Epithelial cell of esophagus (primary cell): ENCODE measurements at places on chromosomes 6 and 20.

DNA sequence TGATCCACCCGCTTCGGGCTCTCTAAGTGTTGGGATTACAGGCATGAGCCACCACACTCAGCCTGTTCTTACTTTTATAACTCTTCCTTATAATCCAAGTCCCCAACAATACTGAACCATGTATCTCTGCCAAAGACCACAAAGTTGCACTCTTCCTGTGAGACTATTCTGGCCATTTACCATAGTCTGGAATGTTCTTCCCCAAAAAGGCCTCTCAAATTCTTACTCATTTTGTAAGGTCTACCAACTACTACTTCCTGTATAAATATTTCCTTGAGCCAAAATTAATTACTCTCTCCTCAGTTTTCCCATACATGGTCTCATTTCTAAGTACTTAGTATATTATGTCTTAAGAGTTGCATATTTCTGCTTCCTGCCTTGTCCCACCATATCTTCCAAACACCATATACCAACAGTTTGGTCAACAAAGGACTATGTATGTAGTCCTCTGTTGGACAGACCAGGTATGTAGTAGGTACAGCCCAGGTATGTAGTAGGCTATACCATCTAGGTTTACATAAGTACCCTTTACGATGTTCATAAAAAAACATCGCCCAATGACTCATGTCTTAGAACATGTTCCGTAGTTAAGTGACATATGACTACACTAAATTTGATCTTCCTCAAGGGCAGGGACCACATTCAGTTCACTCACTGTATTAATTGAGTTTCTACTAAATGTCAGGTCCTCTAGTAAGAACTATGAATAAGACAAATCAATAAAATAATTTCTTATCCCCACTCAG, 22.0 kb downstream of the RANBP9 start:
- no peak for DNase-seq

GRCh38 chr20:41347523-41348429, 7.2 kb downstream of the LPIN3 start:
- DNase-seq: no peak

DNA sequence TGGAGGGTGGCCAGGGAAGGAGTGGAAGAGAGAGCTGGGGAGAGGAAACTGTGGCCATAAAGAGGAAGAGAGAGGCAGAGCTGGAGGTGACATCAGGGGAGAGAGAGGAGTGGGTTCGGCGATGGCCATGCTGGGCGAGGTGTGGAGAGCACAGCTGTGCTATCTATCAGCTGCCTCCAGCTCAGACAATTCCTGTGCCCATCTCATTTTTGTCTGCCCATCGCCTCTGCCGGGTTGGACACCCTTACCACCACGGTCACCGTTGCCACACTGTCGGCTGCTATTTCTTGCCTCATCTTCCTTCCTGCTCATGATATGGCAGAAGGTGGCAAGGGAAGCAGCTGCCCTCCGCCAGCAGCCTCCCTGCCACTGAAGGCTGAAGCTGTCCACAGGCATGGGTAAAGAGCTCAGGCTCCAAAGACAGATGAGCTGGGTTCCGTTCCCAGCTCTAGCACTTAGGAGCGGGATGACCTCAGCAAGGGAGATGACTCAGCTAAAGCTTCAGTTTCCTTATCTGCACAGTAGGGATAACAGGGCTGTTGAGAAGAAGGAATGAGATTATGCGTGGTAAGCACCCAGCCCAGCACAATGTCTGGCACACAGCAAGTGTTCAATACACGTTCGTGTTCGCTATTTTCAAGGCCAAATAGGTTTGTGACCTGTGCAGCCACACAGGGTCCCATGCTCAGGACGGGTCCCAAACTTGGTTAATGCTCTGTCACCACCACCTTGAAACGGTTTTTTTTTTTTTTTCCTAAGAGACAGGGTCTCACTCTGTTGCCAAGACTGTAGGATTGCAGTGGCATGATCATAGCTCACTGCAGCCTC, 21.9 kb upstream of the TAF8 start:
- DNase-seq: peak; percentile 71

- DNase-seq: no peak
Observed at GRCh38 chr6:98458708-98459107, 375.7 kb upstream of the POU3F2 start.

GRCh38 chr6:98841621-98842341, 7.4 kb downstream of the POU3F2 start:
- no peak for DNase-seq

DNA sequence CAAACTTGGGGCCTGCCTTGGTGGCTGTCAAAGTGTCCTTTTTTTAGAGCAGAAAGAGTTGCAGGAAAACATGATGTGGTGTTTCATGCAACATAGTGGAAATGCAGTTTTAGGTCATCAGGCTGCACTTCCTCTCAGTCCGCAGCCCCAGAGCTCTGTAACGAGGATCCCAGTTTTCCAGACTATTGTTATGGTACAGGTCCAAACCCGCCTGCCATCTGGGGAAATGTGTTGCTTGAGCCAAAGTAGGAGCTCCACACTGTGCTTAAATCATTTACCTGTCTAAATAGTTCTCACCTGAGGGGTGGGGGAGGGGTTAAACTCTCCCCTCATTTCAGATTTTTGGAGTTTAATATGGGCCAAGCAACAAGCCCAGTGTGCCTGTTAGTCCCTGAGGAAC, 59.8 kb downstream of the GOPC start:
- peak; percentile 73 for DNase-seq

DNA sequence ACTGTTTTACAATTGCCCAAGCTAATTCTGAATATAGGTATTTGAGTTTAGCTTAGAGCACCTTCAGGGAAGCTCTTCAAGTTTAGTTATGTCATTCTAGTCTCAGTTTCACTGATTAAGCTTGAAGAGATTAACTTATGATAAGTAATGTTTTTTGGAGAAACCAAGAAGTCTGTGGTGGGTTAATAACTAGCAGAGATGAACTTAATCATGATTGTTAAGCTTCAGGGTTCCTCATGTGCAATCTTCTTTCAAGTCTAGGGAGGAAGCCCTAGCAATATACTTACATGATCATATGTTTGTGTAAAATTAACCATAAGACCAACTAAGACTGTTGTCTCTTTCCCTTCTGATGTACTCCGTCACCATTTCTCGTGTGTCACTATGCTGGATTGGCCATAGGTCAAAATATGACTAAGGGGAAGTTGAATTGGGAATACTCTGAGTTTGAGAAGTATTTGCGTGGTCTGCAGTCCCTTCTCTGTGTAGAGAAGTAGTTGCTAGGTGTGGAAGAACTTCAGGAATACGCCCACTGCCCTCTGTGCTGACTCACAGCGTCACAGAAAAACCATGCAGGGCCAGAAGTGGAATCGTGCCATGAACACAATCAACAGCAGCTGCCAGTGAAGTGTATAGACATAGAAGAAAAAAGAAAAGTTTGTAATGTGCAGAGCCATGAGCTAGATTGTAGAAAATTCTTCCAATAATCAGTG, 88.3 kb downstream of the SH3BGRL2 start:
- DNase-seq: peak; percentile 38

GRCh38 chr6:4560221-4561077, 215.8 kb upstream of the CDYL start:
- no peak for DNase-seq

- DNase-seq: peak; percentile 85
Observed at GRCh38 chr6:31401403-31401802, 2.0 kb upstream of the MICA start.

DNA sequence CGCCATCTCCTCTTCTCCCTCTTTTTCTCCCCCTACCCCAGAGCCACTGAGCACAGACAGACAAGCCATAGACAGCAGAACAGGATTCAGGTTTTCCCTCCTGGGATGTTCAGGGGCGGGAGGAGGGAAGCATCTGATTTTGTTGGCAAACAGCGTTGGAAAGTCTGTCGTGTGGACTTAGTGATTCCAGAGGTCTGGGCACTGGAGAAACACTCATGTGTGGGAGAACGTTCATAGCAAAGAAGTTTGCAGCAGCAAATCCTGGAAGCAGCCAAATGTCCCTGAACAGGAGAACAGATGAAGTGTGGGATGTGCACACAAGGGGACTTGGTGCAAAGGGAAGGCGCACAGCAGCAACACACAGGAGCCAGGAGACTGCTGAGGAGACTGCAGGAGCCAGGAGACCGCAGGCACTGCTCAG, 264.1 kb upstream of the CDYL start:
- no peak for DNase-seq

GRCh38 chr20:33725607-33726264, 5.6 kb upstream of the PXMP4 start:
- DNase-seq: no peak

- peak; percentile 18 for DNase-seq
Observed at GRCh38 chr6:33882154-33882553, 78.4 kb upstream of the MLN start.

GRCh38 chr6:141165002-141165665, 967.6 kb upstream of the GJE1 start:
- DNase-seq: no peak

GRCh38 chr6:85113934-85114580, 335.8 kb upstream of the NT5E start:
- peak; percentile 39 for DNase-seq

DNA sequence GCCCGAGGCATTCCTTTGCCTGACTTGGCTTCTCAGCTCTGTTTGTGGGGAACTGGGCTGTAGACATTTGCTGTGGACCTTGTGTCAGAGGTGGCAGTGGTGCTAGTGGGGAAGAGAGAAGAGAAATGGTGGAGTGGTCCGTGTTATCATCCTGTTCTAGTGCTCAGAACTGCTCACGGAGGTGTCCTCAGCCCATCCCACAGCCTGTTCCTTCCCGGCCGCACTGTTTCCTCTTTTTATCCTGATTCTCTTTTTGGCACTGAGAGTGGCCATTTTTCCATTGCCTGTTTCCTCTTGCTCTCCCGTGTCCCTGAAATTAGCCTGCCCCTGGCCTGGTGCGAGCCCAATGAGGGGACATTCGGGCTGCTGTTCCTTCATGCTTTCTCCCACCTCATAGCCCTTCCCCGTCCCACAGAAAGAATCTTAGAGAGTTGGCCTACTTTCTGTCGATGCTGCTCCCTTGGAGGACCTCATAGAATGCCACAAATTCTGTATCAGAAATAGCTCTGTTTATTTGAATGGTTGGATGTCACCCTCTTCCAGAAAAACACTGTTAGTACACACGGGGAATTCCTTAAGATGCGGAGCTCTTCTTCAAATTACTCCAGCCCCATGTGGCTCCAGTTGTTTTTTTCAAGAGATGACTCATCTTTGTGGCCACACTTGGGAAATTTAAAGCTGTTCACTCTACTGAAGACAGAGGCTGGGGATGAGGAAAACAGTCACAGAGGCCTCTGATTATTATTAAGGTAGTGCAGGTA, 26.1 kb downstream of the FARS2 start:
- DNase-seq: peak; percentile 71

DNA sequence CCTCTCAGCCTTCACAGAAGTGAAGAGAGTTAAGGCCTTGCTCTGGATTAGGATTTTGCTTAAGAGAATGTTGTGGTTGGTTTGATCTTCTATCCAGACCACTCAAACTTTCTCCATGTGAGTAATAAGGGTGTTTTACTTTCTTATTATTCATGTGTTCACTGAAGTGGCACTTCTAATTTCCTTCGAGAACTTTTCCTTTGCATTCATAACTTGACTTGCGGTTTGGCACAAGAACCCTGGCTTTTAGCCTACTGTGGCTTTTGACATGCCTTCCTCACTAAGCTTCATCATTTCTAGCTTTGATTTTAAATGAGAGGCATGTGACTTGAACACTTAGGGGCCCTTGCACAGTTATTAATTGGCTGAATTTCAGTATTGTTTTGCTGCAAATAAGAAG, 166.1 kb upstream of the OPRM1 start:
- no peak for DNase-seq

DNA sequence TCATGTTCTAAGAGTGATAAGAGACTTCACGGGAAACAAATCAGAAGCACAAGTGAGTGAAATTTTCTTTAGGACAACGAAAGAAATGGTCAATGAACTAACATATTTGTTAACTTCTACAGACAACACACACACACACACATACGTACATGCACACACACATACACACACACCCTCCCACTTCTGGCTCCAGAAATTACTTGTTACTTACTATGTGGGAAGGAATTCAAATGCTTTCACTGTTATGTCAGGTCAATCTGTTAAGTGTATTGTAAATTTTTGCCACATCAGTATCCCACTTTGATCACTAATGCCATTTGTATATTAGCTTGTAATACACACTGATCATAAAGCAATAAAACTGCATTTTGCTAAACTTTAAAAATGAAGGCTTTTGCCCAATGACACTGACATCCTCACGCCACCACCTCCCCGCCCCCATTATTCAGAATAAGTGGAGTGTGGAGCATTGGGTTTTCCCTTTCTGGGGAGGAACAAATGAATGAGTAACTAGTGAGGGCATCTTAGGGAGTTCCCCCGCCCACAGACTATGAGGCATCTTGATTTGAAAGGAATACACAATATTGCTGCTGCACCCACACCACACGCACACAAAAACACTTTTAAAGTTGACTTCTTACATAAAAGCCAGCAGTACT, 76.2 kb downstream of the ATXN1 start:
- peak; percentile 96 for DNase-seq

DNA sequence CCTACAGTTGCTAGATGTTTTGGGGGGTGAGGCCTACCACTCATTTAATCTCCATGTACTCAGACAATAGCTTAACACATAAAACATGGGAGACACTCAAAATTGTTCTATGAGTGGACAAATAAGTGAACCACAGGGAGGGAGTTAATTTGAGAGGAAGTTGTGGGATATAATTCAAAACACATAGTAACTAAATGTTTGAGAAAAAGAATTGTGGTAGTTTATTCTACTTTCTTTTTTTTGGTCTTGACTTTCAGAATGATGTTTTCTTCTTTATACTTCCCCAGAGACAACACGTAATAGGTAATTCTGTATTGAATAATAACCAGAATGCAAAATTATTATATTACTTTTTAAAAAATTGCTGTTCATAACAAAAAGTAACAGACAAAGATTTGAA, 453.8 kb downstream of the RFPL4B start:
- DNase-seq: no peak

DNA sequence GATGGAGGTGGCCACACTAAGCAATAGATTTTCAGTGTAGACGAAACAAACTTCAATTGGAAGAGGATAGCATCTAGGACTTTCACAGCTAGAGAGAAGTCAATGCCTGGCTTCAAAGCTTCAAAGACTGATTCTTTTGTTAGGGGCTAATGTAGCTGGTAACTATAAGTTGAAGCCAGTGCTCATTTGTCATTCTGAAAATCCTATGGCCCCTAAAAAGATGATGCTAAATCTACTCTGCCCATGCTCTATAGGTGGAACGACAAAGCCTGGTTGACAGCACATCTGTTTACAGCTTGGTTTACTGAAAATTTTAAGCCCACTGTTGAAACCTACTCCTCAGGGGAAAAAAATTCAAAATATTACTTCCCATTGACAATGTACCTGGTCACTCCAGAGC, 226.7 kb downstream of the BCAS1 start:
- DNase-seq: no peak

- DNase-seq: peak; percentile 22
Observed at GRCh38 chr6:109783250-109783986, 92.3 kb downstream of the FIG4 start.

- peak; percentile 64 for DNase-seq
Observed at GRCh38 chr6:19715167-19715551, 122.0 kb upstream of the ID4 start.

DNA sequence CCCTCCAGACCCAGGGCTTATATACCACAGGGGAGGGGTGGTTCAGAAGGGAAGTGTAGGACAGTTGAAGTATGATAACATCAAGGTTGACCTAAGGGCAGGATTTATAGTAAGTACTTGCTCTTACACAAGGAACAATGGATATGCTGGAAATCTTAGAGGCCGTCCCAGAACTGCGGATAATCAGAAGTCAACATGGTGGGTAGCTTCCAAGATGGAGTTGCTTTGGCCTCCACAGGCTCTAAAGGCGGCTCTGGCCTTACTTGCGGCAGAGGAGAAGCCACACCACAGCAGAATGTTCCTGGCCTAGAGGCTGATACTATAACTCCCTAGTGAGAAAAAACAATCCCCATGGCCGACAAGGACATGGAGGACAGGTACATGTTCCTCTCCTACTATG, 344.7 kb downstream of the CDC5L start:
- no peak for DNase-seq
